ENCODE measurements at places on chromosomes 13 and 19. TPM values are rescaled to one million over a fixed set of nuclear protein-coding genes. Genes with fewer than 3 reads are reported as not detected.

DNA sequence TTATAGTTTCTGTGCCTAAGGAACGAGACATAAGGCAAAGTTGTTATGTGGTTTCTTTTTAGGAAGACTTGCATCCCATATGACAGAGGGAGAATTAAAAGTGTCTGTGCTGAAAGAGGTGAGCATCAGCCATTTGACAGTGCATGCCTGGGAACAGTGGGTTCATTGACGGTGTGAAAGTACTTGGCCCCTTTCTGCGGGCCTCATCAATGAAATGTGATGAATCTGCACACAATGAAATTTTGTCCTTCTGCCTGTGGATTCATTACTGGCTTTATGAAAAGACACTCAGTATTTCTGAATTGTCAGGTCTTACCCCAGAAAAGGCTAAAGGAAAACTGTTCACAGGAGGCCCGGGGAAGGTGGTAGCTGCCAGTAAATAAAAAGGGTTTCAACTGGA is 295.8 kb downstream of the FOXO1 start:
- H3K4me1 ChIP-seq, result no peaks in the 10 kb centered on the region
- no peaks in the 10 kb centered on the region for H3K27me3 ChIP-seq
- no peak for DNase-seq
- no peaks in the 10 kb centered on the region for H3K36me3 ChIP-seq

DNA sequence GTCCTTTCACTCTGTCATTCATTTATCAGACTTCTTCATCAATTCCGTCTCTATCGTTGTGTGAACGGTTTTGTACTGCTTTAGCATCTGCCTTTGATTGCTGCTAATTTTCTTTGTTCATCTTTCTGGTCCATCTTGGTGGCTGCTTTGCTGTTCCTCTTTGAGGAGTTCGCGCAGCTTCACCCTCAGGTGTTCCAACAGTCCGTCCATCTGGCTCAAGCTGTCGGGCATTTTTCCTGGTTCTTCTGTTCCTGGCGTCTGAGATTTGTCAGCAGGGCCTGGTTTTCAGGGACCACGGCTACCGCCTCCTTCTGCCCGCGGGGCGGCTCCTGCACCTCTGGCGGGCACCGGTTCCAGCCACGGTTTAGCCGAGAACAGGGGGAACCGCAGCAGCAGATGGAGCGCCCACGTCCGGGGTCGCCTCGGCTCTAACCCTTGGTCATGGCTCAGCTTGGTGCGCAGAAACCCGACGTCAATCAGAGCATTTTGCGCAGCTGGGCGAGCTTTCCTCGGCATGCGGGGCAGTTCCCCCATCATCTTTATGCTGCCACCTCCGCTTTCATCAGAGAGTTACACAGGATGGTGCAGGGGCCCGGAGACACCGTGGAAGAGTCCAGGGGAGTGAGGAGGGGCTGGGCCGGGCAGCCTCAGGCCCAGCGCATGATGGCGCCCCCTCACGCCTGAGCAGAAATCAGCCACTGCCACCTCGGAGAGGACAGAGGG is 89.5 kb downstream of the ZNF100 start:
- no peaks in the 10 kb centered on the region for H3K36me3 ChIP-seq
- peaks cover 6% of the 10 kb centered on the region for H3K4me1 ChIP-seq
- H3K4me3 ChIP-seq, result no peak overlapping the region
- H3K27me3 ChIP-seq, result no peaks in the 10 kb centered on the region
- DNase-seq, result peak; percentile 44

DNA sequence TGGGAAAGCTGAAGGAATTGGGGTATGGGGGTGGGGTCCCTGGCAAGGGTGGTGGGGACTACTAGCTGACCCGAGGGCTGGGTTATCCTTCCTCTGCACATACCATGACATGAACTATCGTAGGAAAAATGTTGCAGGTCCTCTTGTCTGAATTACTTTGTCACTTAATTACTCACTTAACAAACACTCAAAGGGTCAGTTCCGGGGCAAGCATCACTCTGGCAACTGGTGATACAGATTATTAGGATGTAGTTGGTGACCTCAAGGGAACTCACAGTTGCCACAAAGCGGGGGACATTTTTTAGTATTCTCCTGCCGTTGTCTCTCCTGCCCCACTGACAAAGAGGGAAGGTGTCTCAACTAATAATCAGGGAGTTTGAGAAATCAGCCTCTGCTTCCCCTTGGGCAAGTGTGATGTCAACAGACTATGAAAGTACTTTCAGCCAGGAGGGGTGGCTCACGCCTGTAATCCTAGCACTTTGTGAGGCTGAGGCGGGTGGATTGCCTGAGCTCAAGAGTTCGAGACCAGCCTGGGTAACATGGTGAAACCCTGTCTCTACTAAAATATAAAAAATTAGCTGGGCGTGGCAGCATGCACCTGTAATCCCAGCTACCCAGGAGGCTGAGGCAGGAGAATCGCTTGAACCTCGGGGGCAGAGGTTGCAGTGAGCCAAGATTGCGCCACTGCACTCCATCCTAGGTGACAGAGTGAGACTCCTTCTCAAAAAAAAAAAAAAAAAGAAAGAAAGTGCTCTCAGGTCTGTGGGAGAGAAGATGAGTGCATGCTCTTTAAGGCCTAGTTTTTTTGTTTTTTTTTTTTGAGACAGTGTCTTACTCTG is 10.3 kb downstream of the DNAJB1 start:
- H3K27ac ChIP-seq, result peak overlapping the region; percentile 12
- no peaks in the 10 kb centered on the region for H3K36me3 ChIP-seq
- peaks cover 5% of the 10 kb centered on the region for H3K4me1 ChIP-seq
- no peak for DNase-seq

DNA sequence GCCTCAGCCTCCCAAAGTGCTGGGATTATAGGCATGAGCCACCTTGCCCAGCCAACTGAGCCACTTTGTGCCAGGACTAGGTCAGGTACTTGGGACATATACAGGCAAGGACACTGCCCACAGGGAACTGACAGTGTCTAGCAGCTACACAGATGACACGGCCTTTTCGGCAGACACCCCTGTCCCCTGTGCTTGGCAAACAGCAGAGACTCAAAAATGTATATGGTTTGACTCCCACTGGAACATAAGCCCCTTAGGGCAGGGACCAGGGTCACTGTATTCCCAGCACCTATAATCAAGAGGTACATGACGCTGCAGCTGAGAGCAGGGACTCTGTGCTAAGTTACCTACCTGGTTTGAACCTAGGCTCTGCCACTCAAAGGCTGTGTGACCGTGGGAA is 16.8 kb downstream of the ABCC4 start:
- H3K27ac ChIP-seq, result no peak overlapping the region
- H3K4me1 ChIP-seq, result peaks cover 7% of the 10 kb centered on the region
- H3K27me3 ChIP-seq, result no peaks in the 10 kb centered on the region
- no peaks in the 10 kb centered on the region for H3K36me3 ChIP-seq

FCER2 gene
- 0.48 TPM for polyA plus RNA-seq

DNA sequence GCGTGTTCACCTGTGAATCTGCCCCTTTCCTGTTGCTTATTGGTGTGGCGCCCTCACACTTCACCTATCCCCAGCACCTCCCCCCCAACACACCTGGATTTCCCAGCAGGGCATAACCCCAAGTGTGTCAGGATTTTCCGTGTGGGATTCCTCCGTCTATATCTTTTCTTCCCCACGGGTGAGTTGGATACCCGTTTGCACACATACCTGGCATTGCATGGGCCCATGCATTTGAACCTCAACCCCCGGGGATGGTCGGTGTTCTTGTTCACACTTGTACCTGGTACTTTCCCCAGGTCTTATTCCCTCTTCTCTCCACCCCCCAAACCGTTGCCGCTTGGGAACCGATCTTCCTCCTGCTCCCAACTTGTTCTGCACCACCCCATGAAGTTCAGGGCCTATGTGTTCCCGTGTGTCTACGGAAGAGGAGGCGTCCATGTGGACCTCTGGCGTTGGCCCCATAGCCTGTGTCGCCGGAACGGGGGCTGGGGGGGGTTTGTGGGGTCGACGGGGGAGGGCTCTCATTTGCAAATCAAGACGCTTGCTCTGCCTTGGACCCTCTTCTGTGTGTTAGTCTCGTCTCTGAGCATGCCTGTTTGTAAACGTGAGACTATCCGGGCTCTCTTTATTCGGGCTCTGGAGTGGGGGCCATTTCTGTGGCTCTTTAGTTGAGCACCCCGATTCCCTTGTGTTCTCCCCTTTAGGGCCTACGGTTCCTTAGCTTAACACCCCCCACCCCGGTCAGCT is 1.7 kb downstream of the PRR12 start:
- H3K4me3 ChIP-seq, result peak overlapping the region; percentile 87
- DNase-seq, result no peak
- H3K27me3 ChIP-seq, result no peaks in the 10 kb centered on the region
- H3K4me1 ChIP-seq, result peaks cover 21% of the 10 kb centered on the region

GRCh38 chr19:14542711-14543328 is 13.4 kb downstream of the TECR start:
- no peaks in the 10 kb centered on the region for H3K36me3 ChIP-seq
- H3K4me1 ChIP-seq, result peaks cover 34% of the 10 kb centered on the region
- no peak overlapping the region for H3K4me3 ChIP-seq
- no peaks in the 10 kb centered on the region for H3K27me3 ChIP-seq
- DNase-seq, result no peak
- no peak overlapping the region for H3K27ac ChIP-seq

NLRP4 gene
- not detected for polyA plus RNA-seq

DNA sequence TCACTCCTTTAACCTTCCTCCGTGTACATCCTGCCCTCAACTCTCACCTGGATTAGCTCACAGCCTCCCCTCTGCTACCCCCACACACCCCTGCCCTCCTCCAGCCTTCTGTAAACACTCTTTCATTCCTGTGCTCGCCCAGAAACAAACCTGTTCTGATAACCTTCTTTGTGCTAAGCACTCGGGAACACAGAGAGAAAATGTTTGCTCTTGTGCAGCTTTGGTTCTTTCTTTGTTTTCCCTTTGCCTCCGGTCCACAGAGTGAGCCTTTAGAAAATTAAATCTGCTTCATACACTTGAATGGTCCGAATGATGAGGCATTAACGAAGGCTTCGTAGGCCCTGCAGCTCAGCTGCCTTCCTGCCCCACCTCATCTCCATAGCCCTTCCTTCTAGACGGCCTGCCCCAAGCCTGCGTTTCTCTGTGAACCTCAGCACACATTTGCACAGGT is 6.6 kb upstream of the ZDHHC20 start:
- no peaks in the 10 kb centered on the region for H3K36me3 ChIP-seq
- DNase-seq, result peak; percentile 85
- no peak overlapping the region for H3K4me3 ChIP-seq
- no peaks in the 10 kb centered on the region for H3K27me3 ChIP-seq

- peak overlapping the region; percentile 61 for H3K27ac ChIP-seq
- no peak overlapping the region for H3K4me3 ChIP-seq
- DNase-seq, result no peak
- peaks cover 30% of the 10 kb centered on the region for H3K4me1 ChIP-seq
Measured at GRCh38 chr19:2970201-2970835, 7.0 kb upstream of the TLE6 start.

DNA sequence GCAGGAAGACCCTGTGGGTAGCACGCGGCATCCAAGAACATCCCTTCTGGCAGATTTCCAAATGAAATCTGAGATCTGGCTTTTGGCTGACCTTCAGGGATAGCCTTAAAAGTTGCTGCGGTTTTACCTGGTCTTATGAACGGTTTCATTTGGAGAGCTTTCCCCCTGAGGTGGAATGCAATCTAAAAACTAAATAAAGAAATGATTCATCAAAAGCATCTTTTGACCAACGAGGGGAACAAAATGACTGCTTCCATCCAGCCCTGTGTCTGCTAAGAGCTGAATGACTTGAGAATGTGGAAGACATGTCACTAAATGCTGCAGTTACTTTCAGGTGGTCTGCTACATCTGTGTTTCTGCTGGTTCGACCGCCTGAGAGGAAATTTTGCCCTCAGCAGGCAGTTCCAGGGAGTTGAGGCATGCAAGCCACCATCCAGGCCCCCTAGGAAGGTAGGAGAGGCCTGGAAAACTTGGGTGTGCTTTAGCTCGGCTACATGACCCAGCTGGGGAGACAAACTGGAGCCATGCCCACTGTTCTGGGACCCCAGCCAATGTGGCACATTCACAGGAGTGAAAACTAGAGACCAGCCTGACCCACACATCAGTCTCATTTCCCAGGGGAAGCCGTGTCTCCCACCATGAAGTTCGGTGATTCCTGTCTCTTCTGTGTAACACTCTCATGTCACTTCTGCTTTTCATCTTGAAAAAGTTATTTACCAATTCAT is 175.1 kb upstream of the KL start:
- no peaks in the 10 kb centered on the region for H3K36me3 ChIP-seq
- no peak overlapping the region for H3K27ac ChIP-seq
- no peak for DNase-seq
- H3K27me3 ChIP-seq, result no peaks in the 10 kb centered on the region

GRCh38 chr19:8438236-8438635 is 6.5 kb upstream of the HNRNPM start:
- peaks cover 44% of the 10 kb centered on the region for H3K36me3 ChIP-seq
- H3K27me3 ChIP-seq, result no peaks in the 10 kb centered on the region
- H3K27ac ChIP-seq, result no peak overlapping the region

FAM216B gene
- not detected for polyA plus RNA-seq

DNA sequence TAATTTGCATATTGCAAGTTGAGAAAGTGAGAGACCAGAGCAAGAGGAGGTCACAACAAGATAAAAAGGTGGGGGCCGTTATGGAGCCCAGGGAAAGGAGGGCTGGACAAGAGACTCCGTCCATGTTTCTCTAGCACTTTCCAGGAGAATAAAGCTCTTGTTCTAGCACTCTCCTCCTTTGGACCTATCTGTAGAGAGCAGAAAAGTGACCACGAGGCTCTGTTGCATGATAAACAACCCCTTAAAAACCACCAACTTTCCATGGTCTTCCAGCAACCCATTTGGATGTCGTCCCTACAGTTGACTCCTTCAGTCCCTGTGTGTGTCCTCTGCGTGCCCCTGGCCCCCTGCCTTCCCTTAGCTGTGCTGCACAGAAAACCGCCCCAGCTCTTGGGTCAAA is 4.1 kb upstream of the ARL11 start:
- no peak overlapping the region for H3K27ac ChIP-seq
- DNase-seq, result no peak
- no peaks in the 10 kb centered on the region for H3K27me3 ChIP-seq
- H3K4me1 ChIP-seq, result no peaks in the 10 kb centered on the region
- no peaks in the 10 kb centered on the region for H3K36me3 ChIP-seq

LAIR2 gene
- 0.30 TPM for polyA plus RNA-seq

GRCh38 chr19:16608290-16608739 is 19.7 kb downstream of the MED26 start:
- no peak overlapping the region for H3K27ac ChIP-seq
- no peak overlapping the region for H3K4me3 ChIP-seq
- no peak for DNase-seq
- H3K36me3 ChIP-seq, result no peaks in the 10 kb centered on the region
- H3K27me3 ChIP-seq, result no peaks in the 10 kb centered on the region
